ENCODE measurements at places on chromosomes 11 and 22.

- DNase-seq, result no peak
These were observed 1.6 kb downstream of the EIF3L start for GRCh38 chr22:37850801-37851200.

DNA sequence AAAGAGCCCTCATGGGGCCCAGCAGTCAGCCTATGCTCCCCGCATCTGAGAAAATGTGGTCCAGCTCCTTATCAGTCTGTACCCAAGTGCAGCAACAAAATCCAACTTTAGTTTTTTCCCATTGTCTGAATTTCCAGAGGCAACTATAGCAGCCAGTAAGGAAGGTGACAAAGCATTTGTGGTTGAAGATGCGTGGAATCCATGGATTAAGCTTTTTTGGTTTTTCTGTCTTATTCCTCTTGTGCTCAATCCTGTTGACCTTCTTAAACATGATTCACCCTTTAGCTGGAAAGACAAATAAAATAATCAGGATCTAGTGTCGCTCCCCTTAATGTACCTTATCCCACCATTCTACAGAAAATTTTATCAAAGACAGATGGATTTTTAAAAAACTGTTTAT, 14.3 kb downstream of the GDPD4 start:
- DNase-seq, result no peak

- no peak for DNase-seq
These were observed 15.5 kb downstream of the EFCAB6 start for GRCh38 chr22:43796567-43796966.

DNA sequence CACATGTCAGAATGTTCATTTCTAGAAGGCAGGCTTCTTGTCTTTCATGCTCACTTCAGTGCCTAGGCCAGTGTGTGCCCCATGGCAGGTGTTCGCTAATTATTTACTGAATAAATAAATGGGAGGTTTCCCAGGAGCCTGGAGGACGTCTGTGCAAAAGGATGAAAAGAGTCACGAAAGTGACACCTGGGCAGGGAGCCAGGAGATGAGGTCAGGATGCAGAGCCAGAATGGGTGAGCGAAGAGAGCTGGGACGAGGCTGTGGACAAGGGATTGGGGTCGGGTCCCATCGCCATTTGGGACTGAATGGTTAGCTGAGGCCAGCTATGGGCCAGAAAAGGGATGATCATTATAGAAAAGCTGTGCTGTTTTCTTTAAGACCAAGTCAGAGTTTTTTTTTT, 560.4 kb downstream of the TBC1D22A start:
- DNase-seq, result no peak

DNA sequence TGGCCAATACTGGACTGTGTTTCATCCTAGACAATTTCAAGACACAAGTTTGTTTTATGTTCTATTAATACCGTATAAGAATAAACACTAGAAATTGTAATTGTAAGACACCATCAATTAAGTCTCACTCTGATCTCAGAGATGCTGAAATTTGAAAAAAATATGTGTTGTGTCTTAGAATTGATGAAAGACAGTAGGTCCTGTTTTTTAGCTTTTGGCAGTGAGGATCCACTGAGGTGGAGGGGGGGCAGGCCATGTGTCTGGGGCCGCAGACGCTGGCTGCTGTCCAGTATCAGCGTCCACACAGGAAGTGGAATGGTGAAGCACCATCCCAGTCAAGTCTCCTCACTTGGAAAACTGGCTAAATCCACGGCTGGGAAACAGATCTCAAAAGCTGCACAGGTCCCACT, 22.5 kb upstream of the ALG8 start:
- no peak for DNase-seq

- no peak for DNase-seq
These were observed 4.1 kb upstream of the FAM83F start for GRCh38 chr22:39990686-39991085.

DNA sequence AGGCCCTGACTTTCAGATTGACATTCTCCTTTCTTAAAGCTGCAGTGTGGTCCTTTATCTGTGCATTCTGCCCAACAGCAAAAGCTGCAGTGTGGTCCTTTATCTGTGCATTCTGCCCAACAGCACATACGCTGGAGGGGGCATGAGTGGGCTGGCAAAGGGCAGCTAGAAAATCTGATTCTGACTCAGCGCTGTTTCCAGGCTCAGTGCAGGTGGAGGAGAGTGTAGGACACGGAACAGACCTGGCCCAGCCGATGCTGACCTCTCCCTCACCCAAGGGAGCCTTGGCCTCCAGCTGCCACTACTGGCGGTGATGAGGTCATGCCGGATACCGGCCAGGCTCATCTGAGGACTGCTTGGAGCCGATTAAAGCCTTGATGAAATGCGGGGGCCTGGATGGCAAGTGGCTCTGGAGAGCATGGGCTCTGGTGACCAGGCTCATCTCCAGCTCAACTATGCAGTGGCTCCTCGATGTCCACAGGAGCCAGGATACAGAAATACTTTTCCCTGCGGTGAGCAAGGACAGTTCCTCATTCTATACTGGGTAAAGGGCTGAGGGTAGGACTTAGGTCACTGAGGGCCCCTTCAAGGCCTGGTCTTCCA, 84.6 kb downstream of the CLPB start:
- DNase-seq, result no peak

GRCh38 chr11:33515347-33515746, 185.3 kb downstream of the C11orf91 start:
- no peak for DNase-seq

DNA sequence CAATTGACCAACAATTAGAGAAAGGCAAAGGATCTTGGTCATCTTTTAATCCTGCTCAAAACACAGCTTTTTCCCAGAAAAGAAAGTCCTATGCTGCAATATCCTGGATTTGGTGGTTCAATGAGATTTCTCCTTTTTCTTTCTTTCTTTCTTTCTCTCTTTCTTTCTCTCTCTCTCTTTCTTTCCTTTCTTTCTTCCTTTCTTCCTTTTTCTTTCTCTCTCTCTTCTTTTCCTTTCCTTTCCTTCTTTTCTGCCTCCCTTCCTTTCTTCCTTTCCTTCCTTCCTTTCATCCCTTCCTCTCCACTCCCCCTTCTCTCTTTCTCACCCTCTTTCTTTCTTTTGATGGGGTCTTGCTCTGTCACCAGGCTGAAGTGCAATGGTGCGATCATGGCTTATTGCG, 31.7 kb upstream of the MSANTD2 start:
- DNase-seq, result no peak

DNA sequence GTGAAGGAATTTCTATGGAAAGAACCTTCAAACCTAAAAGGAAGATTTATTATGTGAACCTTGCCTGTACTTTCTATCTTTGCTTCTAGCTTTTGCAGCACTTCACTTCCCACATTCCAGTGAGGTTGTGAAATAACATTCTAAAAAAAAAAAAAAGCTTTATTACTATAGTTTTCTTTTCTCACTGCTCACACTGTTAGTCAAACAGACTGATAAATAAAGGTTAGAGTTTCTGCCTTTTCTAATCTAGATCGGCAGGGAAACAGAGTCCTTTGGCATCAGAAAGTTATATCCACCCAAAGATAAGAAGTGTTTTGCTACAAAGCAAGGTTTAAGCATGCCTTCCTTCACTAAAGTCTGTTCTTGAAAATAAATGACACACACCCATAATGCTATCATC, 2.8 kb downstream of the AAMDC start:
- DNase-seq, result no peak

DNA sequence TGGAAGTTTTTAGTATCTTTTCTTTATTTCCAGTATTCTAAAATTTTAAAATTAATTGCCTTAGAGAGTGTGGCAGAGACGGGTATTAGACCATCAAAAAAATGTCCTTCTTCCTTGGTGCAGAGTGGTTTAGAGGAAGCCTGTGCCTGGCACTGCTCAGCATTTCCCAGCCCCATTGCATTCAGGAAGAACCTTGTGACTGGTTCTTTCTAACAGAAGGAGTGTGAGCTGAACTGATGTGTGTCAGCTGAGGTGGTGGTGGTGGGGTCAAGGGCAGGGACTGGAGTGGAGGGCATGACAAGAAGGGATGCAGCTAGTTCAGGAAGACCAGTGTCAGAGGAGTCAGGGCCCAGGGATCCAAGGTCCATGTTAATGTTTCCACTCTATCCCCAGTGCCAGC, 58.7 kb upstream of the FDX1 start:
- no peak for DNase-seq

GRCh38 chr11:68313574-68314202, 1.3 kb downstream of the LRP5 start:
- no peak for DNase-seq

GRCh38 chr11:112421879-112422278, 161.2 kb upstream of the PLET1 start:
- DNase-seq, result no peak

GRCh38 chr11:10750838-10751580, at the start of gene CTR9:
Gene CTR9, plus strand, starts transcription at chr11:10751246. Its CDS starts 167 bp downstream, at chr11:10751413.
- DNase-seq, result peak; percentile 84
